Activated T-helper 1 cell treated with anti-CD3 and anti-CD28 coated beads, Interleukin-2, amount 50 U/mL, for 16 hours (primary cell): ENCODE measurements at places on chromosomes 1 and 21.

DNA sequence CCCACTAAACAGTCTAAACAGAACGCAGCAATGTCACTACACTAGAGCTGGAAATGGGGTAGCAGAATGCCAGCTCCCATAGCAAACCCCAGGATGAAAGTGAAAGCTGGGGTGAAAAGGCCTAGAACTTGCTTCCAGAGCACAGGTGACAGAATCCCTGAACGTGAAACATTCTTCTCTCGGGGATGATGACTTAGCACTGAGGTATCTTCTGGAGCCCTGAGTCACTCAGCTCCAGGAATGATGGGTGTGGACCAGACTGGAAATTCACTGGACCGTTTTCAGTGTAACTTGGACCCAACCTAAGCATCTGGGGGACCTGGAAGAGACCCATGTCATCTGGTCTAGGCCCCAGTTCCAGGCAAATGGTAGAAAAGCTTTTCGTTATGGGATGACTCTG lies 108.9 kb downstream of the CDC7 start:
- DNase-seq = no peak

DNA sequence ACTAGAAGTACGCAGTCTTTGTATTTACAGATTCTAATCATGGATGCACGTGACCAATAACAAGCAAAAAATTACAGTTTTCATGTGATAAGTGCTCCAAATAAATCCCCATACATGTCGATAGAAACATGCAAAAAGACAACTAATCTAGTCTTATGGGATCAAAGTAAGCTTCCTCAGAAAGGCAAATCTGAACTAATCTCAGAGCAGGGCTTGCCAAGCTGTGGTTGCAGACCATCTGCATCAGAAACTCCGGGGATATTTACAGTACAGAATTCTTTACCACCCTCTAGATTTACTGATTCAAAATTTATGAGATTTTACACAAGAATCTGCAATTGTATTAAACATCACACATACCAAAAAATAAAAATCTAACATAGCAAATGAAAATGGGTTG lies 1435.5 kb downstream of the MRPL39 start:
- no peak for DNase-seq

- no peak for DNase-seq
Measured at GRCh38 chr1:51114137-51114536, 12.1 kb downstream of the C1orf185 start.

- no peak for DNase-seq
Measured at GRCh38 chr1:199352351-199352750, 675.2 kb upstream of the NR5A2 start.

GRCh38 chr1:168555508-168556046 lies 11.8 kb upstream of the XCL2 start:
- DNase-seq = no peak

DNA sequence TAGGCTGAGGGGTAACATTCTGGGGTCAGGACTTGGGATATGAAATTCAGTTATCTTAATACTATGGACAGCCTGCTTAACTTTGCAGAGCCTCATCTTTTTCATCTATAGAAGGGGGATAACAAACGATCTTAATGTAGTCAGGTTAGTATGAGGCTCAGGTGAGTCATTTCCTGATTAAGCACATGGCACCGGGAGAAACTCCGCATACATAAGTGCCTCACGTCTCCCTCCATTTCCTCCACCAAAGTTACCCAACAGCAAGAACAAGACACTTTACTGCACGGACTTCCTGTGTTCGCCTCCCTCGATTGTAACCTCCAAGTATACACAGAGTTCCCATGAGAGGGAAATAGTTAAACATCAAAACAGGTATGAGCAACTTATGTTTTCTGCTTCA lies 112.7 kb upstream of the COA6 start:
- no peak for DNase-seq

DNA sequence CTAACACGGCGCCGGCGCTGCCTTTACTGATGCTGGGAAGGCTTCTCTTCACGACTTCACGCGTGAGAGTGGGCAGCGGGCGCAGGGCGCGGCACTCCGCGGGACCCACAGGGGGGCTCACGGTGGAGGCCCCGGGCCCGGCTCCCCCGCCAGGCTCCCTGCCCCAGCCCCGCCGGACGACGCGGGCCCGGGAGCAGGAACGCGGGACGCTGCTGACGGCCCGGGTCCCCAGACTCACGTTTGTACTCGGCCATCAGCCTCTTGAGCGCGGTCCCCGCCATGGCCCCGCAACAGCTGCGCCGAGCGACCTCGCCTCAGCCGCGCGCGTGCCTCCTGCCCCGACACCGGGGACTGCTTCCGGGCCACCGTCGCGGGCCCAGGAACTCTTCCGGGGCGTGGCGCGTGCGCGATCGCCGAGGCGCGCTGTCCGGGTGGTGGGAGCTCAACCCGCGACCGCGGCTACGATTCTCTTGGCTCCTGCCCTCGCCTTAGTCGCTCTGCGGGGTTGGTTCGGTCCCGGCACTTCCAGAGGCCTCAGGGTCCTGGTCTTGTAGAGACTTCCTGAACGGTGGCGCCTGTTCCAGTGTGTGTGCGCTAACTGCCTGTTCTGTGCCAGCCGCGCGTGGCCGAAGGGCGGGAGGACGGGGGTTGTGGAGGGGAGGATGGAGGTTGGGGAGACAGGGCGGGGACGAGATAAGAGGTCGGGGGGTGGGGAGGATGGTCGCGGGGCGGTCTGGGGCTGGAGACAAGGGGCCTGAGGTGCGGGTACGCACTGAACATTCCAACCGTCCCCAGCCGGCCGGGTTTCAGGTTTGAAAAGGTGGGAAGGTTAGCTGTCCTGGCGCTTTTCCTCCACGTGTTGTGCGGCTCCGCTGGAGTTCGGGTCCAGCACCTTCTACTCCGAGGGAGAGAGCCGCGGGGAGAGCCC lies at the start of gene UBE2G2:
UBE2G2 (minus strand) TSS at position 353 of the 928 bp plus-strand sequence; CDS start at position 281, 72 bp downstream.
- DNase-seq = peak; percentile 73

DNA sequence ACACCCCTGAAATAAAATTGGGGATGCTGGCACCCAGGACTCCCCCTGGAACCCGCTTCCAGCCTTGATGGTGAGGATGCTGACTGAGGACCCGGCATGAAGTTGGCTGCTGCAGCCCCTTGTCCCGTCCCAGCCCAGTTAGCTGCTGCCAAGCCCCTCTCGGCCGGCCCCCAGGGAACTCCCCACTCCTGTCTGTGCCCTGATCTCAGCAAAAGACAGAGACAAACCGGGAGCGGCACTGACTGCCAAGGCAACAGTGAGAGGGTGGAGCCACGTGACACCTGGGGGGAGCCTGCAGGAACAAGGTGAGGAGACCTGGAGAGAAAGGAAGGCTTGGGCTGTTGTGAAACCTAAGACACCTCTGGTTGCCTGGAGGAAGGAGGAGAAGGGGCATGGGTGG lies 24.7 kb downstream of the CASZ1 start:
- DNase-seq = no peak

DNA sequence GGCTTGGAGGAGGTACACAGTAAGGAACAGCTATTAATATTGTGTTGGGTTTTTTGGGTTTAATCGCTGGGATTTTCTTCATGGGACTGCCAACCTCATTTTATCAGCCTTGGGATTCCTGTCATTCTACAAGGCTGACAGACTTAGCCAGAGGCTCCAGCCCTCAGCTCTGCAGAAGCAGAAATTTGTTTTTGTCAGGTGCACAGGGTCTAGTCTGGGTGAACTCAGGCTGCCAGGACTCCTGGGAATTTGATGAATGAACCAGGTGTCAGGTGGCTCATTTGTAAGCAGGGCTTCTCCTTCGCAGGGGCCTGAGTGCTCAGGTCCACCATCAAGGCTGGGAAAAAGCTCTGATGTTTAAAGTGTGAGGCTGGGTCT lies 11.5 kb upstream of the ZNF362 start:
- no peak for DNase-seq
